ENCODE measurements at places on chromosomes 2 and 18.
A peak's percentile ranks its signal among the peaks of the same experiment; 100 is the strongest.

DNA sequence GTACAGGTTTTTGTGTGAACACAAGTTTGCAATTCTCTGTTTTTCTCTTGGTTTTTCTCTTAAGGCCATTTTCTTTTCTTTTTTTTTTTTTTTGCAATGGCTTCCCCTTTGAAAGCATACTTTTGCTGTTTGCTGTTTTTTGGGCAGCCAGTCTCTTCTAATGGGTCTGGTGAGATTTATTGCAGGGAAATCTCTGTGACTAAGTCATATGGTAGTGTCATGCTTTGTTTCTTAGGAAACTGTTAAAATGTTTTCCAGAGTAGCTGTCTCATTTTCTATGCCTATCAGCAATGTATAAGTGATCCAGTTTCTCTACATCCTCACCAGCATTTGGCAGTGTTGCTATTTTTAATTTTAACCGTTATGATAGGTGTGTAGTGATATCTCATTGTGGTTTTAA is 27.9 kb upstream of the CDCA7 start:
- DNase-seq, result no peak

DNA sequence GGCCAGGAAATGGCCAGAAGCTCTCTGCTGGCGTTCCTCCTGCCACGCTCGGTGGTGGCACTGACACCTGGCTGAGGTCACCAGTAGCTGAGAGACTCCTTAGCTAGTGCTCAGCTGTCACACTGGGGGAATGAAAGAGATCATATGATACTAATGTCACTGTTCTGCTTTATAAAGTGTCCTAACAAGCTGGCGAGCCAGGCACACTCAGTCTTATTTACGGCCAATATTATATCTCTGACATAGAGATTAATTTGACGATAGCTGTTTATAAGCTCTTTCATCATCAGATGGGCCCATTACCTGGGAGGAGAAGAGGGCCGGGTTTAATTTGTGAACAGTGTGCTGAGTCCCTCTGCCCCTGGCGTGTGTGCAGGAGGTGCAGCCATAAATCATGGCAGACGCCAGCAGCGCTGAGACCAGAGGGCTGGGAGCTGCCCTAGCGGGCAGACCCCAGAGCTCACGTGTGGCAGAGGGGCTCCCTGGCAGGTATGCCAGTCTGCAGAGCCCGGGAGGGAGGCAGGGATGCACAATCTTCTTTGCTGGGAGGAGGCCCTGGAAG is 246.5 kb downstream of the HAUS1 start:
- DNase-seq, result no peak

DNA sequence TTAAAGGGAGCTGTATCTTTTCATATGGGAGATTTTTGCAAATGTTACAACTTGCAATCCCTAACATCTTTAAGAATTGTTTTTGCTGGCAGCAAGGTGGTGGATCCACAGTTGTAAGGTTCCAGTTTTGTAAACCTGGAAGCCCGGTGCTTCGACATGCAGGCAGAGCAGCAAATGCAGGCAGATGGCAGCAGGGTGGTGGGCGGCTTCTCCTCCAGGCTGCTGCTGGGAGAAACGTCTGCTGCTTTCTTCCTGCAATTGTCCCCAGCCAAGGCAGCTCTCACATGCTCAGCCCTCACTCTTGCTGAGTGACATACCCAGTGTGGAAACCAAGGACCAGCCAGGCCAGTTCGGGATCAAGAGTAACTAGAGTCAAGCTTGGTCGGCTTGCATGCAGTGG is 166.0 kb downstream of the SEPTIN10 start:
- no peak for DNase-seq

DNA sequence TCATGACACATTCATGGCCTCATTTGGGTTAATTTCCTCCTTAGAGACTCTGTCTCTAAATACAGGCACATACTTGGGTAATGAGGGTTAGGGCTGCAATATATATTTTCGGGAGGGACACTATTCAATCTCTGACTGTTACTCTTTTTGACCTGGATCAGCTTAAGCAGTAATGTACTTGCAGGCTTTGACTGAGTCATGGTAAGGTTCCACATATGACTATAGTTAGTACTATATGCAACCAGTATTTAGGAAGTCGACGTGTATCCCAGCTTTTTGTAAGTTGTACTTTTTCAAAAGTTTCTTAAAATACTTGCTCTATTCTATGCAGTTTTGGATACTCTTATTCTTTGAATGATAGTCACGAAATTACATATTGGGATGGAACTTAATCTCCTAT is 37.2 kb upstream of the CDH19 start:
- no peak for DNase-seq

GRCh38 chr2:13006829-13007717 is 290.3 kb downstream of the TRIB2 start:
- peak; percentile 51 for DNase-seq

DNA sequence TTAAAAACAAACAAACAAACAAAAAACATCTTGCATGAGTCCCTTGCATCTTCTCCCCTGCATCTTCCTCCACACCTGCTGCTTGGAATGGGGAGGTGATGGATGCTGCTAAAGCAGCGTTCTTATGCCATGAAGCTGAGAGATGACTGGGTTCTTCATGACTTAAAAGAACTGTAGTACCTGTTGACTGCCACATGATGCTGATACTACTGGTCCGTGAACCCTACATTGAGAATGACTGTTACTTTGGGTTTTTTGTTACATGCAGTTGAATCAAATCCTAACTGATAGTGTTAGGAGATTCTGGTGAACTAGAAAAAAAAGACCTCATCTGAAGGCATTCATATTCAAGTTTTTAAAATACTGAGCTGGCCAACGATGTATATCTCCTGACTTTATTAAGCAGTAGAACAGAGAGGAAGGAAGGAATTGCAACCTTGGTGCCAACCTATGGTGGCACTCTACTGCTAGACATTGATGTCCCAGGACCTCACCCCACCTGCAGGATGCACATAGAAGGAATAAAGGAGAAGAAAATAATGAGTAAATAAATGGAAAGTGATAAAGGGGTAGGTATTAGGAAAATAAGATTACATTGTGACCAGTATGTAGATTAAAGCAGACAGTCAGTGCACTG is 63.2 kb upstream of the SPAG16 start:
- no peak for DNase-seq

- no peak for DNase-seq
These were observed 3.3 kb upstream of the RMDN2 start for GRCh38 chr2:37921781-37922180.

DNA sequence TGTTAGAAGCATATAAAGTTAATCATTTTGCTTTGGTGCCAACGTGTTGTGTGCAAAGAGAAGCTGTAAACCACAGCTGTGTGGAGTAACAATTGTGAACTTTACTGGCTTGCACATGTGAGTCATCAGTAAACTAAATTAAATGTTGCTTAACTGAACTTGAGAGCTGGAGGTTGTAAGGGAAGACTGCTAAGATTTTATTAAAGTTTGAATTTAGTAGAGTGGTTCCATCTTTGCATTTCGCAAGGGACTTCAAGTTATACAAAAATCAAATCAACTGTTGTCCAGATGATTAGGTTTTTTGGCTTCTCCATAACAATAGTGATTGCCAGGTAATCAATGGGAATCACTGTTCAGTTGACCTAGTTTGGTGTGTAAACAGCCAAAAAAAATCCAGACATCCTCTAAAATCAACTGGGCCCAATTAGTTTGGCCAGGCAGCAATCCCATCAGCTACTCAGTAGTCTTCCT is 247.4 kb downstream of the MYO3B start:
- no peak for DNase-seq

DNA sequence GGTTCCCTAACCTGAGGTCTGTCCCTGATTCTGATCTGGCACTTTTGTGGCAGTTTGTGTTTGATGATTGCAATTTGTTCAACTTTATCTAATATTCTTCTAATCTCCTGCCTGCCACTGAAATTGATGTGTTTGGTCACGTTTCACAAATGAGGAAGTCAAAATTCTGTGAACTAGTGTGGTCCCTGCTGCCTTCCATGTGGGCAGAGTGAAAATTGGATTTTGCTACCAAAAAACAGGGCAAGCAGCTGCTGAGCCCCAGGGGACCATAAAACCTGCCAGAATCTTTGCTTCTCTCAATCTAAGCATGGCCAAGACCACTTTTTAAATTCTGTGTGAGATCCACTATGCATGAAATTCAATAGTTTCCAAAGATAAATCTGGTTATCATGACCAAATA is 195.5 kb upstream of the CYRIA start:
- no peak for DNase-seq

DNA sequence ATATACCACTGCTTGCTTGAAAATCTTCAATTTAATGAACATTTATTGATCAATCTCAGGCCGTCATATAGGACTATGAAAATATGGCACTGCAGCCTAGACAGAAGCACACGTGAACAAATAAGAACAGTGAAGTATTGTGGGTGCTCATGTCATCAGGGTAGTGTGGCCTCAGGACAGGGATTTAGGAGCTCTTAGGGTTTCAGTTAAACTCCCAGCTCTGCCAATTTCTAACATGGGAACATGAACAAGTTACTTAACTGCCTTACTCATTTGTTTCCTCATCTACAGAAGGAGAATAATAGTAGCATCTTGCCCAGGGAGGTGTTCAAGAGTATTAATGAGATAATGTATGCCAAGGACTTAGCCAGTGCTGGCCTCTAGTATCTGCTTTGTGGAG is 146.0 kb upstream of the MAP3K20 start:
- no peak for DNase-seq

GRCh38 chr2:71459084-71459431 is 5.7 kb downstream of the DYSF start:
- no peak for DNase-seq

DNA sequence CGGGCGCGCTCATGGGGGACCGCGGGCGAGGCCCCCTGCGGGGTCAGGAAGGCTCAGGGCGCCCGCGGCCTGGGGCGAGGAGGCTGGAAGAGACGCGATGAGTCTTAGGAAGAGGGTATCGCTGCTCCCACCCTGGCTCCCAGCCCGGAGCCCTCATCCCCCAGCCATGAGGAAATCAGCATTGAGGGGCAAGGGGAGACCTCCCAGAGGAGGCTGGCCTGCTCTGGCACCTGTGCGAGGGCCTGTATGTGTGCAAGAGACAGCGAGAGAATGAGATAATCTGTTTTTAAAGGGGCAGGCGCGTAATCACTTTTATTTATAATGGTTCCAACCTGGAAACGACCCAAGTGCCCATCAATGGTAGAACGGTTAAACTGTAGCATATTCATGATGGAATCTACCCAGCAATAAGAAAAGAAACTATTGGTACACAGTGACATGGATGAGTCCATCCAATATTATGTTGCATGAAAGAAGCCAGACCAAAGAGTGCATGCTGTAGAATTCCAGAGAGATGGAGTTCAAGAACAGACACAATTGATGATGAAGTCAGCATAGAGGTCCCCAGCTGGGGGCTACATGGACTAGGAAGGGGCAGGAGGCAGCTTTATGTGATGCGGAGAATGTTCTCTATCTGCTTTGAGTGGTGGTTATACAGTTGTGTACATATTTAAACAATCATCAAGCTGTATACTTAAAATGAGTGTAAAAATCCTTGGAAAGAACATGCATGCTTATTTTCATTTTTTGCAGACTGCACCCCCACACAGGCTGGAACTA is 14.4 kb downstream of the FBXO41 start:
- no peak for DNase-seq

DNA sequence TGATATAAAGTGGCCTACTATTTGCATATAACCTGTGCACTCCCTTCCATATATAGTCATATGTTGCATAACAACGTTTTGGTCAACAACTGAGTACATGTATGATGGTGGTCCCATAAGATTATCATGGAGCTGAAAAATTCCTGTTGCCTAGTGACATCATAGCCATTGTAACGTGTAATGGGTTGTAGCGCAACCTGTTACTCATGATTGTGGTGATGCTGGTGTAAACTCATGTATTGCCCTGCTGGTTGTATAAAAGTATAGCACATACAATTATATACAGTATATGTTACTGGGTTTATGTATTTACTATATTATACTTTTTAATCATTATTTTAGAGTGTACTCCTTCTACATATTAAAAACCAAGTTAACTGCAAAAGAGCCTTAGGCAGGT is 144.8 kb upstream of the IL1R2 start:
- DNase-seq, result no peak

Measured in NCI-H526 treated with DMSO at 0.1 percent for 48 hours (cell line).